ENCODE measurements at places on chromosomes 12 and 14.
A peak's percentile ranks its signal among the peaks of the same experiment; 100 is the strongest.

DNA sequence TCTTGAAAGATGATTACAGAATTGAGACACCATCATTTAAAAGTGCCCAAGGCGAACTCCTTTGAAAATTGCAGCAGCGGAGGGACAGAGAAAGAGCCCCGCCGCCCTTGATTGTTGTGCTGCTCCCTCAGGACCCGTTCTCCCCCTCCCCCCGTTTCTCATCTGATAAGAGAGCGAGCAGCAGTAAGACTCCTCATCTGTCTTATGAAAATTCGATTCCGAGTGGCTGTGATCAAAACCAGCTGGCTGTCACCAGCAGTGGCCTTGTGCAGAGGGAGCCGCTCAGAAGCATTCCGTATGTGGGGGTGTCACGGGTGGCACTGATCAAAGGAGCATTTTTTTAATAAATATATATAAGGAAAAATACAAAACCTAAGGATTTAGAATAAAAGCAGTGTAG lies 78.0 kb upstream of the GPATCH2L start:
- no peak for DNase-seq

- DNase-seq: no peak
These were observed 83.4 kb downstream of the HECTD1 start for GRCh38 chr14:31124197-31124596.

GRCh38 chr14:78524196-78524595 lies 354.0 kb downstream of the NRXN3 start:
- DNase-seq: no peak

GRCh38 chr14:86288336-86288735 lies 758.4 kb downstream of the FLRT2 start:
- DNase-seq: no peak

DNA sequence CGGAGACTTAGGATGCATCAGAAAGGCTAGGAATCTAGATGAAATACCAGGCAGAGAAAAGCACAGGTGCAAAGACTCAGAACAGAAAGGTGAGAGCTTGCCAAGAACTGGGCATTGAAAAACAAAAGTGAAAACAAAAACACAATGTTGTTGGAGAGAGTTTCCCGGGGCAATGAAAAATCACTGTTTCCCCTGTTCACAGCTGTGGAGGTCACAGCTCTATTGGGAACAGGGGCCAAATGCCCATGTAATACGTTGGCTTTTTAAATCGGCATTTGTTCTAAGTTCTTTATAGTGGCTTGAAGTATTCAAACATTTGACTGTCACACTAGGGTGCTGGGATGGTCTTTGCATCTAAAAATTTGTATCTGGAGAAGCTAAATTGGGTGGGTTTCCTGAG lies 108.3 kb downstream of the SLC15A4 start:
- DNase-seq: no peak

- no peak for DNase-seq
These were observed 14.0 kb downstream of the EMP1 start for GRCh38 chr12:13210236-13211190.

DNA sequence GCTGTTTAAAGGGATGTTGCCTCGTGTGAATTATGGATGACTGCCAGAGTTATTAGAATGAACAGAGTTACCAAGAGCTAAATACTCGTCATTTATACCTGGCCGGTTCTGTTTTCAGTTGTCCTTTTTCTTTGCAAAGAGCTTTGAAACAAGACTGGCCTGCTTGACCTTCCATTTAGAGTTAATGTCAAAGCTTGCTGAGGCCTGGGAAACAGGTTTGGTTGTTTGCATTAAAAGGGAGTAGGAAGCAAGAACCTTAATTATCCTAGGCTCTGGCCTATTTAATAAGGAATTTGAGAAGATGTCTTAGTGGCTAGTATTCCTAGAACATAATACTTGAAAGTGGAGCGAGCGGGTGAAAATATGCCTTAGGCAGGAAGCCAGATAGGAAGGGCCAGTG lies 233.3 kb downstream of the CACNA1C start:
- no peak for DNase-seq

DNA sequence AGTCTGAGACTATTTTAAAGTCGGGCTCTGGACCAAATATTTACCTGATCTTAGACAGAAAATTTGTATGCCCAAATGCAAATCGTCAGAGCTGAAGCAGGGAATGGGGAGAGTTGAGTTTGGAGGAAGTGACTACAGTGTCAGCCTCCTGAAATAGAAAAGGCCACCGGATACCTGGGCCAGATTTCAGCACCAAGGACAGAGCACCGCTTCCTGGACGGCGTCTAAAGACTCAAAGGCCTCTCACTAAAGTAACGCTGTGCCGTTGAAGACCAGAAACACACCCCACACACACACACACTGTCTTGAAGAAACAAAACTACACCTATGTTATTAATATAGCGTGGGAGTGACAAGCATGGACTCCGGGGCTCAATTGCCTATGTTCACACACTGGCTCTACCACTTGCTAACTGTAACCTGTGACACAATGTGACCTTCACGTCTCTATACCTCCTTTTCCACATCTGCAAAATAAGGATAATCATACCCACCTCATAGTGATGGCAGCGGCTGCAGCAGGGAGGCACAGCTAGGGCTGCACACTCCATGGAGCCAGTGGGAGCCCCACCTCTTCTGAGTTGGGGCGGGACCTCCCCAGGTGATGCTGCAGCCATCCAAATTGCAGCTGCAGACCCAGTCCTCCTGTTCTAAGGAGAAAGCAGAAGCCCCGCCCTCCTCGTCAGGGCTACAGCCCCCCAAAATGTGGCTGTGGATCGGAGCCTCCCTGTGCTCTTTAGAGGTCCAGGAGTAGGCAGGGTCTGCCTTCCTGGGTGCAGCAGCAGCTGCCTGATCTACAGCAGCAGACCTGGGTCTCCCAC lies 35.6 kb downstream of the KRT76 start:
- peak; percentile 7 for DNase-seq

DNA sequence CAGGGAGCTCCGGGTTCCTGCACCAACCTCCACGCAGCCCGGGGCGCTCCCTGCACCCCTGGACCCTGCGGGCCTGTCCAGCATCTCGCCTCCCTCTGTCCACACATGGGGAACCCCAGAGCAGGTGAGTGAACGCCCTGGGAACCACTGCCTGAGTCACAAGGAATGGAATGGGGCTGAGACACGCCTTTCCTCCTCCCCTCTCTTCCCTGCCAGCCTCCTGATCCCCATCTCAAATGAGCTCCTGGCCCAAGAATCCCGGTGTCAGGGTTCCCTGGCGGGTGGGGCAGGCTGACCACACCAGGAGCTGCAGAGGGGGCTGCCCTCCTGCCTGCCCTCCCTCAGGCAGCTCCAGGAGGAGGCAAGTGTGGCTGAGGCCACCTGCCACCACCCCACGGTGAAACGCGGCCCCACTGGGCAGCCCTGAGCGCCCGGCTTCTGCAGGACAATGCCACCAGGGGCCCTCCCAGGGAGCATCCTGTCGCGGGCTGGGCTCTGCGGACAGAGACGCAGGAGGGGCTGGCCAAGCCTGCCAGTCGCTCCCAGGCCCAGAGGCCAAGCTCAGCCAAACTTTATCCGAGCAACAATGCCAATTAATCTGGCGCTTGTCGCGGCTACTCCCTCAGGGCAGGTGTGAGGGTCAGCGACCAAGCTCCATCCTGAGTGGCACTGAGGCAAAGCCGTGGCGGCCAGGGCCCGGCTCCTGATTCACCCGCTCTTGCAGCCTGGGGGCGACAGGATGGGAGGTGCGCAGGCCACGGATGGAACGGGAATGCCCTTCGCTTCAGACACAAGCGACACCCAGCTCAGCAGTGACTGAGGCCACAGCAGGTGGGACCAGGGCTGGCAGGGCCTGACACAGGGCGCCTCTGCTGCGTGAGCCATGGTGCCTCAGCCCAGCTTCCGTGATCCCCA lies 44.3 kb downstream of the GALNT9 start:
- no peak for DNase-seq

DNA sequence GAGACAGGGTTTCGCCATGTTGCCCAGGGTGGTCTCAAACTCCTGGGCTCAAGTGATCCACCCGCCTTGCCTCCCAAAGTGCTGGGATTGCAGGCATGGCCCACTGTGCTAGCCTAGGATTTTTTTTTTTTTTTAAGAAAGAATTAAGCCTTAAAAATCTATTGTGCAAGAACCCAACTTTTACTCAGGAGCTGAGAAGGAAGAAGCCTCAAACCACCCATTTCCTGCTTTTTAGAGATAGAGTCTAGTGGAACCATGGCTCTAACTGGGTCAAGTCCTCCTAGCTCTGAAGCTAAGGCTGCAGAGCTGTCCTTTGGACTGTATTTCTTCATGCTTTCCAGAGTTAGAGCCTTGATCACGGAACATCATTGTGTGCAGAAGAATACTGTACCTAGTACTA lies 1.3 kb upstream of the TSFM start:
- DNase-seq: no peak

GRCh38 chr14:59301354-59301753 lies 112.9 kb downstream of the DAAM1 start:
- no peak for DNase-seq

DNA sequence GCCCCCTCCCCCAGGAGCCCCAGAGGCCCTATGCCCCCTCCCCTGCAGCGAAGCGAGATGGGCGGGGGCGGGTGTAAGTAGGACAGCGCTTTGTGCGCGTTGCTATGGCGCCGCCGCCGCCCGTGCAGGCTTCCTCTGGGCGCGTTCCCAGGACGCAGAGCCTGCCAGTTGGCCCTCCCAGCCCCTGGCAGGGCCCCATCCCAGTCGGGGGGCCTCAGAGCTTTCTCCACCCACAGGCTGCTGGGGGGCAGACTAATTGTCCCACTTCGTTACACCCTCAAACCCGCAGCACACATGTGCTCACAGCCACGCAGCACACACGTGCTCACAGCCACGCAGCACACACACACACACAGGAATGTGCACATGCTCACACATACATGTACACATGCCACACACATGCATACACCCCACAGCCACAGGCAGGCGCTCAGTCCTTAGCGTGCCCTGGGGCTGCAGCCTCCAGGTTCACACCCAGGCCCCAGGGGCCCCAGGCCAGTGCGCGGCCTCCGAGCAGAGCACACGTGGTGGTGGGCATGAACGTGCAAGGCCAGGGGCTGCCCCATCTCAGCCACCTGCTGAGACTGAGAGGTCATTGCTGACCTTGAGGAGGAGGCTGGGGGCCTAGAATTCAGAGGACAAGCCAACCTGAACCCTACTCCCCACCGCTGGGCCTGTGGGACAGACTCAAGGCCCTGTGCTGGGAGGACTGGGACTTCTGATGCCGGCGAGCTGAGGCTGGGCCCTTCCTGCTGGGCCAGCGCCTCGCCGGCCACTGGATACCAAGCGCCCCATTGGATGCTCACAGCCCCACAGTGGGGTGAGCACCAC lies 15.6 kb downstream of the TRMT61A start:
- no peak for DNase-seq

DNA sequence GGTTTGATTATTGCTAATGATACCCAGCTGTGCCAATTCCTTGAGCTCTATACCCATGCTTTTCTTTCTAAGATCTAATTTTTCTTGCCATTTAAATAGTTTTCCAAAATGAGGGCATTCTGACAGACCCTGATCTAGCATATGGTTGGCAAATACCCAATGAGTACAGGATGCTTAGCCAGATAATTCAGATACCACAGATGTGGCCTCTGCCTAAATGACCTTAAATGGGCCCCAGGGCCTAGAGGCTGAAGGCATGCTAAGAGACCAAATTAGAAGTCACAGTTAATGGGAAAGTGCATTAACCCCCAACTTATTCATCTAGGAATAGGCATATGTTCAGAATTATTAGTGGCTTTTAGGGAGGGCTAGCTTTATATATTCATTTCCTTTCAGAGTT lies 122.3 kb upstream of the CNOT2 start:
- no peak for DNase-seq

DNA sequence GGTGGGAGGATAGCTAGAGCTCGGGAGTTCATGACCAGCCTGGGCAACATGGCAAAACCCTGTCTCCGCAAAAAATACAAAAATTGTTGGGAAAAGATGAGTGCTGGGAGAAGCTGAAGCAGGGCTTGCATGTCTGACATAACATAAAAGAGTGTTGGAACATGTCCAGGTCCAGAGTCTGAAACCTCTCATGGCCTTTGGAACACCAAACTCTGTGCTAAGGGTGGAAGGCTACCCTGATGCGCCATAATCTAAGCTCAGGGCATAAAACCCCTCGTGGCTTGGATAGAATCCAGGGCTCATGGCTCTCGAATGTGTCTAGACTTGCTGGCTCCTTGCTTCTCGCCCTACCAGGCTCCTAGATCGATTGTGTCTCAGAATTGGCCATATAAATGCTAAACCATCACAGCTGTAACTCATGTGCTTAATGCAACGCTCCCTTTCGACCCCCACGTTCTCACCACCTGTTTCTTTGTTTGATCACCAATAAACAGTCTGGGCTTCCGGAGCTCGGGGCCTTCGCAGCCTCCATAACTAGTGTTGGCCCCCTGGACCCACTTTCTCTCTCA lies 6.7 kb upstream of the CLEC7A start:
- DNase-seq: no peak

- no peak for DNase-seq
These were observed 465.3 kb downstream of the MDGA2 start for GRCh38 chr14:47210099-47210498.

DNA sequence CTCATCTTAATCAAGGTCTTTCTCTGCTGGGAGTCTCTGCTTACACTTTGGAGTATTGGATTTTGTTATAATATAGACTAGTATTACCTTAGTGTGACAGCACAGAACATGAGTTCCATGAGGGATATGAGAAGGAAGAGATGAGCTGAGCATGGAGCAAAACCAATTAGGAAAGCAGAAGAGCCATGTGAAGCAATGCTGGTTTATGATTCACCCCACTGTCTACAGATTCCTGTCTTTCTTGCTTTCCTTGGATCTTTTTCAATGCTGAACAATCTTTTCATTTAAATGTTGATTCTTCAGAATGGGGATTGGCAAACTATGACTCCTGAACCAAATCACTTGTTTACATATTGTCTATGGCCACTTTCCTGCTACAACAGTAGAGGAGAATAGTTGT lies 70.4 kb upstream of the KITLG start:
- DNase-seq: no peak

DNA sequence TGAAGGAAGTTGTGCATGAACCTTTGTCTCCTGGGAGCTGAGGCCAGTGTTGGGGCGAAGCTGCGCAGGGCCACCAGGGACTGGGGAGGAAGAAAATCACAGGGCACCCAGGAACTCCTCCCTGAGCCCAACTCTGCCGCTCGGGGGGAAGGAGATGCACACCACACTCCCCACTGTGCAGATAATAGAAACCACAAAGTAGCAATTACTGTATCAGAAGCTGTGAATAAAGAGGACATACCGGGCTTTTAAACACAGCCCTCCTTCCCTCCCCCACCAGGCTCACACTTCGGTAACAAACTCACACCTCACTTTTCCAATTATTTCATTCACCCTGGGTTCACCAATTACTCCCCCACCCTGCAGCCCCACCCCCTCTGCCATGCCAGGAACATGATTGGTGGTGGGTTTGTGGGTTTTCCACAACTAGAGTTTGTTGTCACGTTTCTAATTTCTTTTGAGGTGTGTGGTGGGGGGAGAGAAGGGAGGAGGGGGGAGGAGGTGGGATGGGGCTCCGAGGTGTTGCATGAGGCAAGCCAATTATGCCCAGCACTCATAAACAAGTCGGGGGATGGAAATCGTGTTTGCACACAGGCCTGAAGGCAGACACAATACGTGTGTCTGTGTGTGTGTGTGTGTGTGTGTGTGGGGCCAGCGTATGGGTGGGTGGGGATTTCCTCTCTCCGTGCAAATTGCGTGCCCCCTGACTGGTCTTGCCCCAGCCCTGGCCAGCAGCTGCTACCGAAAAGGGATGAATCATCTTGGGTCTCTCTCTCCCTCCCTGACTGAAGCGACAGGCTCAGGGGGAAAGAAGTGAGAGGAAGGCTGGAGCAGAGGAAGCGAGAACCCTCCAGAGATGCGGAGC lies 103.3 kb downstream of the RBM19 start:
- DNase-seq: no peak

- no peak for DNase-seq
These were observed 1480.2 kb downstream of the AACS start for GRCh38 chr12:126545411-126545810.

All from activated CD4-positive, CD25-positive, alpha-beta regulatory T cell (primary cell).